Calu3 (cell line): ENCODE measurements at places on chromosomes 5 and 9.

GRCh38 chr9:93216073-93216365, 32.1 kb downstream of the WNK2 start:
- no peak for DNase-seq

- no peak for DNase-seq
Observed at GRCh38 chr5:136076881-136077445, 48.2 kb downstream of the TGFBI start.

DNA sequence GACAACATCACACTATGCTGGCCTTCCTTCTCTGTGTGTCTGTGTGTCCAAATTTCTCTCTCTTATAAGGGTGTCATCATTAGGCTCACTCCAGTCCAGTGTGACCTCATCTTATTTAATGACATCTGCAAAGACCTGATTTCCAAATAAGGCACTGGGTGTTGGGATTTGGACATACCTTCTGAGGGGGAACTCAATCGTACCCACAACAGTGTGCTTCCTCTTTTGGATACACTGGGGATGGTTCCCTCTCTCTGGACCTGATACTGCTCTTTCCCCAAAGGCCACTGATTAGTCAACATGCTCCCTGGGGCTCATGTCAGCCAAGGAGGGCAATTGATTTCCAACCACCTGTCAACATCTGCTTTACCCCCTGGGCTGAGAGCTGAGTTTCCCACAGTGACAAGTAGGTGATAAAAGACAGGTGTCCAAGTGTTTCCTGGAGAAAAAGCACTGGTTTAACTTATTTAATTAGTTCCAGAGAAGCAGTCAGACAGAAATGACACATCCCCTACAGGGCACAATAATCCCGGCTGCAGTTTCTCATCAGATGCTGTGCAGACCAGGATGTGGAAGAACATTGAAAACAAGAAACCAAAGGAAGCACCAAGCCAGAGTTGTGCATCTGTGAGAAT, 17.8 kb upstream of the CEP72 start:
- no peak for DNase-seq

GRCh38 chr9:136890661-136891060, 4.3 kb downstream of the TRAF2 start:
- DNase-seq = no peak

DNA sequence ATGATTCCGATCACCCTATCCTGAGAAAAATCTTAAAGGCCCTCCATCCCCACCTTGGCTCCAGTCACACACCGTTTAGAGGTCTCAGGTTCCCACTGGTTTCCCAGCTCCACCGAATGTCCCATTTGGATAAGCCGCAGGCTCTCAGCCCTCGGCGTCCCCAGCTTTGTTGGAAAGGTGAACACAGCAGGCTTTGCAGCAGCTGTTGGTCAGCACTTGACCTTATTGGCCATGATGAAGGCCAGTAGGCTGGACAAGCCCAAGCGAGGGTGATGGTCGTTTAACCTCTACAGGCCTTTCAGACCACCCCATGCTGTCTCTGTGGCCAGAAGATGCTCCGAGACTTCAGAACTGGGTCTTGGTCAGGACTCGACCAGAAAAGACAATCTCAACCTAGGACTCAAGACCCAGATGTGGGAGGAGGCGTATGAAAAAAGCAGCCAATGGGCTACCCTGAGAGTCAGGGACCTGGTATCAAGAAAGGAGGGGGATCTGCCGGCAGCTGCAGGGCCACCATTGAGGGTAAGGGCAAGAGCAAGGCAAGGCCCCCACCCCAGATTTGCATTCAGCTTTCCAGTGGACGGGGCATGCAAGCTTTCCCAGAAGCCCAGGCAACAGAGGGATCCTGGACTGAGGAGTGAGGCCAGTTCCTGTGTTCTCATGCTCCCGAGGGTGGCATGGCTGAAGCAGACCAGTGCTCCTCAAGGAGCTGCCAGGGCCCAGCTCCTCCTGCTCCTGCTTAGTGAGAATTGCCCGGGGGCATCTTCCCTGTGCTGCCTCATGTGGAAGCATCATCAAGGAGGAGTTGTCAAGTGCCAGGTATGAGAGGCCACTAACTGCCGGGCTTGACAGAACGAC, 13.4 kb downstream of the UBE2QL1 start:
- no peak for DNase-seq

DNA sequence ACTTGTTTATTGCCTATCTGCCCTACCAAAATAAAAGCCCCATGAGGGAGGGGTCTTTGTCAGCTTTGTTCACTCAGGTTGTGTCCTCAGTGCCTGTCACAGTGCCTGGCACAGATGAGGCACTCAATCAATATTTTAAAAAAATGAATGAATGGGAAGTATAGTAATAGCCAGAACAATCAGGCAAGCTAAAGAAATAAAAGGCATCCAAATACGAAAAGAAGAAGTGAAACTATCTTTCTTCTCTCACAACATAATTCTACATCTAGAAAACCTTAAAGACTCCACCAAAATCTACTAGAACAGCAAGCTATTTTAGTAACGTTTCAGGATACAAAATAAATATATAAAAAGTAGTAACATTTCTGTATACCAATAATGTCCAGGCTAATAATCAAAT, 37.8 kb upstream of the C5orf63 start:
- DNase-seq = no peak

DNA sequence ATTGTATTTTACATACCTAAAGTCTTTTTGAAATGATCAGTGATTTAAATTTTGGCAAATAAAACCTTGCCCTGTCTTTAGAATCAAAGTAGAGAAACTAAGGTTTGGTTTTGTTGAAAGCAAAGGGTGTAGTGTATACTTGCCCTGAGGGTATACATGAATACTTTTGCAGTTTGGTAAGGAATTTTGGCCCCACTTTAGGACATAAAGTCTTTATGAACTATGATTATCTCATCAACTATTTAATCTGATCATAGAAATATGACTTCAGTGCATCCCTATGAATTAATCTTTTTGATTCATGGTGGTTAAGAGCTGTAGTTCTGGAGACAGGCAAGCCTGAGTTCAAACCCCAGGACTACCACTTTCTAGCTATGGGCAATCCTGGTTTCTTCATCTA, 17.7 kb downstream of the RAD1 start:
- no peak for DNase-seq

GRCh38 chr5:135393229-135393628, 5.8 kb downstream of the MACROH2A1 start:
- DNase-seq = no peak

DNA sequence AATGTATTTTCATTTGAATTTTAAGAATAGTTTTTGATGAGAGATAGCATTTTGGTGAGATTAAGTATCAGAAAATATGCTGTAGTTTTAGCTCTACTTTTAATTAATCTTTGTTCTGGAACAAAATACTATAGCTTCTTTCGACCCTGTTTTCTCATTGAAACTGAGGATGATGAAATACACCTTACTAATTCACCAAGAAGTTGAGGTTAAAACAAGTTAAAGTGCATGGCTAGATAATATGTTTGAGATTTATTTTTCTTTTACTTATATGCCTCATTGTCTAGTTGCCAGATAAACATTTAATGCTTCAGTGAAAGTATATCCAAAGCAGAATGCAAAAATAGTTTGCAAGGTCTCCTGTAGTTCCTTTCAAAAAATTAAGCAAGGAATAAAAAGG, 140.1 kb upstream of the KCNN2 start:
- no peak for DNase-seq

GRCh38 chr5:59538750-59539121, 354.8 kb downstream of the PDE4D start:
- no peak for DNase-seq

GRCh38 chr9:297104-297972, 82.7 kb downstream of the DOCK8 start:
- peak; percentile 24 for DNase-seq

DNA sequence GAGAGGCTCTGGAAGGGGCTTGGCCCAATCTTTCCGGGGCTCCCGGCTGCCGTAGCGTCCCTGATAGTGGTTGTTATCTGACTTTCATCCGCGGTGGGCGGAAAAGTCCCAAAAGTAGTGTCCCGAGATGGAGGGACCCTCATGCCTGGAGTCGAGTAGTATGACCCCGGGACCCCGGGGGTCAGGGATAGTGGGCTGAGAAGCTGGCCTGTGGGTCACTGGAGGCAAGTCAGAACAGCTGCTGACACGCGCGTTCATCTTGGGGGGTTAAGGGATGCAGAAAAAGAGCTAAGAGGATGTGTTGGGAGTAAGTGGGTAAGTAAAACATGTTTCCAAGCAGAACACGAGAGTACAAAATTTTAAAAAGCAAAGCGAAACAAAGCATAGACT, 123.4 kb downstream of the TMEM161B start:
- DNase-seq = no peak

GRCh38 chr5:79205965-79206364, 30.0 kb upstream of the JMY start:
- DNase-seq = no peak

- DNase-seq = no peak
Observed at GRCh38 chr5:157469687-157470086, 9.7 kb downstream of the NIPAL4 start.

DNA sequence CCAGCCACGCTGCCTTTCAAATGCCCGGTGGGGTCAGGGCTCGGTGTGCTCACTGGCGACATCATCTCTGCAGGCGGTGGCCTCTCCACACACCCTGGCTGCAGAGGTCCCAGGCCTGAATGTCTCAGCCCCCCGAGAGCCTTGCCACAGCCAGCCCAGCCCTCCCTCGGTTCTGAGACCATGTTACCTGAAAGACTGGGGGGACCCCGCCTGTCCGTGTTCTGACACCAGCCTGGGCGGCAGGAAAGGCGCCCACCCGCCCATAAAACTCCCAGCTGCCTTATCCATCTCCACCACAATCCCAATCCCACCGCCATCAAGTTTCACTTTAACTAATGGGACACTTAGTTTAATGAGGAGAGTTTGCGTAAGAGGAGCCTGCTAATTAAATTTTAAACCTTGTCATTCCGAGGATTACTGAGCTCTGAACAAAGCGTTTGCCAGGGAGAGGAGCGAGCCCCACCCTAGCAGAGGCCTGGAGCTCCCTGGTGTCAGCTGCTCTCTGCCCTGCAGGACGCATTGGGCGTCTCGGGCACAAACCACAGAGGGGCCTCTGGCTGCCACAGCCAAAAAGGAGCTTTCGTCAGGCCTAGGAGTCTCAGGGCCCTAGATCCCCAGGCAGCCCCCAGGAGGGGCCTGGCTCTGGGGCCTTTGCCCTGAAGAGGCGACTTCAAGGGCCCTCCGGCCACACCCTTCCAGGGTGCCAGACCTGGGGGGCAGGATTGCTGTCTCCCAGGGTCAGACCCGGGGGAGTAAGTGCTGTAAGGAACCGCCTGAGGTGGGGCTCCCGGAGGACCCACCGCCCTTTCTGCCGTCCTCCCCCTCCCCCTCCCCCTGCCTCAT, 15.3 kb downstream of the LHX3 start:
- DNase-seq = no peak

DNA sequence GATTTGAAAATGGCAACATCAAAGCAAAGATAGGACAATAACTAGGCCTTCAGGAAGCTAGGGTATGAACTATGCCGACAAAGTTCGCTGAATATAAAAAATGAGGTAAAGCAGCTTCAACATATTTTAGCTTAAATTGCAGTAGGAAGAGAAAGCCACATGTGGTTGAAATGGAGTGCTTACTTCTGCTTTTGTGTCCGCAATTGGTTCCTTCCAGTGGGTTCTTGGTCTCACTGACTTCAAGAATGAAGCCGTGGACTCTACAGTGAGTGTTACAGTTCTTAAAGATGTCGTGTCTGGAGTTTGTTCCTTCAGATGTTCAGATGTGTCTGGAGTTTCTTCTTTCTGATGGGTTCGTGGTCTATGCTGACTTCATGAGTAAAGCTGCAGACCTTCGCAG, 95.2 kb downstream of the APTX start:
- DNase-seq = no peak
